ENCODE measurements at places on chromosomes 3 and 15.

GRCh38 chr15:96887730-96888129 lies 557.2 kb downstream of the NR2F2 start:
- DNase-seq, result no peak

DNA sequence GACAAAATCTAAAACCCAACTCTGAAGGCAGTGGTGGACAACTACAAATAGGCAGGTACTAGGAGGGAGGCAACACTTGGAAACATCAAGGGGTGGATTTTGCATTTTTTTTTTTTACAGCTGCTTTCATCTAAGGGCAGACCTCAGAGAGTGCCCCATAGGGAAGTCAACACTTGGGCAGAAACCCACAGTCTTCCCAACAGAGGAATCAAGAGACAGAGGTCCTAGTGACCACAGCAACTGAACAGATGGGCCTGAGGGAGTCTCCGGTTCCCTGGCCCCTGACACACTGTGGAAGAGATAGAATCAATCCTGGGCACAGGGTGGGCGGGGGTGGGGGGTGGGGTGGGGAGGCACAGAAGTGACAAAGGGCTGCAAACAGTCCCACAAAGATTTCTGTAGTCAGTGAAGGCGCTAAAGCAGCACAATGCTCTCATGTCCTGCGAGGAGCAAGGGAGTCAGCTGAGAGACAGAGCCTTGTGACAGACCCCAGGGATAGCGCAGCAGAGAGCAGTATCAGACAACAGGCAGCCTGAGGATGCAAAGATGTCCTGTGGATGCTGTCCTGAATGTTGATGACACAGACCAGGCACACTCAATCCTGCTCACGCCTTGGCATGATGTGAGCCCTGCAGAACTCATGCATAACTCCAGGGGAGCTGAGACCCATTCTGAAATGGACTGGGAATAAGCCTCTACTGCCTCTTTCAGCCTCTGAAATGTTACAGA lies 6.9 kb upstream of the RFTN1 start:
- no peak for DNase-seq

DNA sequence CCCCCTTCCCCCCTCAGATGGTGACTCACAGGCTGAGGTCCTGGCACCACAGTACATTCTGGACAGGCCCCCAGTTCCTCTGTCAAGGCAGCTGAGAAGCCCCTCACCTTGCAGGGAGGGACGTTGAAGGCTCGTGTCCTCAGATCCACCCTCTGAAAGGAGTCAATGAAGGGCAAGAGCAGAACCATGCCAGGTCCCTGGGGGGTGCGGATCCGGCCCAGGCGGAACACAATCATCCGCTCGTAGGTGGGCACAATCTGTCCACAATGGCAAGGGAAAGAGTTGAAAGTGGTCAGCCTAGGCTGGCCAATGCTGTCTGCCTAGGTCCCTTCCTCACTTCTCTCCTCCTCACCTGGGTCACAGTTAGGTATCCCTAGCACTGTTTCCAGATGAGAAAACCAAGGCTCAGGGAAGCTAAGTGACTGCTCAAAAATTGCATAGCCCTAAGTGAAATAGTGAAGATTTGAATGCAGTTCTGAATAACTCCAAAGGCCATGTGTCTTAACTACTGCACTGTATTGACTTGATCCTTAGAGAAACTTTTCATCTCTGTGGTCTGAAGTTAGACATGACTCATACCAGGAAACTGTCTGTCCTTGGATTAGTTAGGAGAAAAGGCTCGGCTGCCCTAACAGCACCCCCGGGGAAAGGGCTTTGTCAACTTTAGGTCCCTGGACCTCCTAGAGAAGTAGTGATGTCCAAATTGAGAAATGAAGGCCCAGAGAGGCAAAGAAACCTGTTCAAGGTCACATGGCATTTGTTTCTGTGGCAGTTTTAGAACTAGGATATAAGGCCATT lies 2.9 kb downstream of the STOML1 start:
- DNase-seq, result no peak

GRCh38 chr3:126916546-126916945 lies 66.4 kb upstream of the PLXNA1 start:
- no peak for DNase-seq

DNA sequence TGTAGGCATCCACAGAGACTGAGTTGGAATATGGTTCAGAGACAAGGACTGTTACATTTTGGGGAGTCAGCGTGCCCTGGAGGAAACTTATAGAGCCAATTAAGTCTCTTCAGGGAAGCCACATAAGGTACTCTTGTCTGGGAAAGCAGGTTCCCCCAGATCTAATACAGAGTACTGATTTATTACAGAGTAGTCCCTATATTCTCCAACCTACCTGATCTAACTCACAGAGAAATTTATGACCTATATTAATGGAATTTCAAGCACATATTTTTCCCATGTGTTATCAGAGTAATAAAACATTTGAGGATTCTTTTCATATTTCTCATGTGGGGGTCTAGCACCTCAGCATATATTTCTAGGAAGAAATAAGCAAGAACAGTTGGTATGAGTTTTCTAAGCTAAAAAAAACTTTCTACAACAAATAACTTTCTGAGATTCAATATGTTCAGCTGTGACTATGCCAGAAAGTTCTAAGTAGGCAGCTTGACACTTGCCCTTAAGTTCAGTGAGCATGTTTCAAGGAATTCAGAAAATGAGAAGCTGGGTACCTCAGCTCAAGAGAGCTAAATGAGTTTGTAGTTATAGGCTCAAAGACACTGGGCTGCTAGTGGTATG lies 75.3 kb upstream of the COL8A1 start:
- no peak for DNase-seq

DNA sequence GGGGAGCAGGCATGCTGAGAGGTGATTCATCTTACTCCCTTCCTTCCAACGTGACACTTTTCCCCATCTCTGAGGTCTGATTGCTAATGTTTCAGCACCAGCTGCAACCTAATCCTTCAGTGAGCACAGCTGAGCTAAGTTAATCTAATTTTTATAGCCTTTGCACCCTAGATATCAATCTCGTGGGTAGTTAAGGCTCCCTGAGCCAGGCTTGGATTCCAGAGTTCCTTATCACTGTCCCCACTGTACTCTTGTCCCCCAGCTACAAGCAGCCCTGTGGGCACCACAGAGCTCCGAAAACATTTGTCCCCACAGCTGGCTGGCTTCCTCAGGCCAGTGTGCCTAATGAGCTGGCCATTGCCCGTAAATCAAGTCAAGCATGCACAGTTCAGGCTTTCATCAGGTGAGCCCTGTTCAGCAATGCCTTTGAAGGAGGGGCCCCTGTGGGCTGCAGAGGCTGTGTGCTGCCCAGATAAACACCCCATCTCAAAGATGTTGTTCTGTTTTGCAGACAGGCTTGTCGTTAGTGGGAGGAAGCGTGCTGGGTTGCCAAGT lies 376.9 kb upstream of the RASGRP1 start:
- no peak for DNase-seq

GRCh38 chr15:65862682-65863081 lies 6.6 kb upstream of the RAB11A start:
- DNase-seq, result peak; percentile 35

DNA sequence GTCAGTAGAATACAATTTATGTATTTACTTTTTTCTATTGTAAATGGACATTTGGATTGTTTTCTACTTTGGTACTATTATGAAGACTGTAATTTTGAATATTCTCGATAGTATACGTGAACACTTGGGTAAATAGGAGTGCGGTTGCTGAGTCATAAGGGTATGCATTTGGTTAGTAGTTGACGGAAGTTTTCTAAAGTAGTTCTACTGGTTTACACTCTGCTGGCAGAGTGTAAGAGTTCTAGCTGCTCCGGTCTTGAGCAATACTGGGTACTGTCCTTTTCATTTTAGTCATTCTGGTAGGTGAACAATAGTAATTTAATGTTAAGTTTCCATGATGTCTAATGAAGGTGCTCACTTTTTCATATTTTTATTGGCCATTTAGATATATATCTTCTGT lies 70.0 kb downstream of the MEF2A start:
- DNase-seq, result no peak

DNA sequence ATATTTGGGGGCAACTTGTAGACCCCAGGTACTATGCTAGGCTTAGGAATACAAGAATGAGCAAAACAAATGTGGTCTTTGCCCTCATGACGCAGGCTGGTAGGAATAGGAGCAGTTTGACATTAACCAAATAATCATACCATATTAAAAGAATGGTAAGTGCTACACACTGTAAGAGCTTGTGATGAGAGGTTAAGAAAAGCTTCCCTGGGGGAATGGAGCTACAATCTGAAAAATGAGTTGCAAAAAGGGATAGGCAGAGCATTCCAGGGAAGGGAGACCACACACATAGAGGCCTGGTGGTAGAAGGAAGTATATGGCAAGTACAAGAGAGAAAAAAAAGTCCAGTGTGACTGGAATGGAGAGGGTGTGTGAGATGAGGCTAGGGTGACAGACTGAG lies 37.3 kb downstream of the TMOD3 start:
- no peak for DNase-seq

GRCh38 chr3:128356822-128357221 lies 109.9 kb downstream of the DNAJB8 start:
- DNase-seq, result no peak

GRCh38 chr3:65968996-65969395 lies 69.7 kb downstream of the MAGI1 start:
- DNase-seq, result no peak

Measured in stimulated activated CD4-positive, alpha-beta T cell treated with anti-CD3 and anti-CD28 coated beads, TNF-alpha, amount 100 ng/mL, for 4 hours (primary cell).